ENCODE measurements at places on chromosomes 2 and 18. TPM values are rescaled to one million over a fixed set of nuclear protein-coding genes. Genes with fewer than 3 reads are reported as not detected.

DNA sequence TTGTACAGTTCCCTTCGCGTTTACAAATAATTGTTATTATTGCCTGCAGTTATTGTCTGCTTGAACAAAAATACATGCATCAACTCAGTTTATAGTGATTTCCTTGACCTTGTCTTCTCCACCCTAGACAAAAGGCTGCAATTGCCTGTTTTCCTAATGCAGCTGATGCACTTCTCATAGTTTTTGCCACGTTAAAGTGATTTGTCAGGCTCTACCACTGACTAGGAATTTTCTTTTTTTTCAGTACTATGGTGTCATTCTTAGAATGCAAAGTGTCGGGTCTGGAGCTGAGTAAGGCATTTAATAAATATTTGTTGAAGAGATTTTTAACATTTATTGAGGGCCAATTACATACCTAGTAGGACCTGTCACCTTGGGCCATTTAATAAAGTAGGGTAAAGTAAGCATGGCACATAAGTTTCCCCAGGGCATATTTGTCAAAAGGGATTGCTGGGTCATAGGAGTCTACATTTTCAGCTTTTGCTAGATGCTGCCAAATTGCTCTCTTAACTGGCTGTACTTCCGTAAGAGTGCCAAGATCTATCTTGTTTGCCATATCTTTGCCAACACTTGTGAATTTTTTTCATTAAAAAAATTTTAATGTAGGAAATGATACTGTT lies 24.1 kb downstream of the ACSL3 start:
- DNase-seq, result no peak

- DNase-seq, result no peak
Observed at GRCh38 chr18:23377669-23378301, 75.3 kb upstream of the RIOK3 start.

DNA sequence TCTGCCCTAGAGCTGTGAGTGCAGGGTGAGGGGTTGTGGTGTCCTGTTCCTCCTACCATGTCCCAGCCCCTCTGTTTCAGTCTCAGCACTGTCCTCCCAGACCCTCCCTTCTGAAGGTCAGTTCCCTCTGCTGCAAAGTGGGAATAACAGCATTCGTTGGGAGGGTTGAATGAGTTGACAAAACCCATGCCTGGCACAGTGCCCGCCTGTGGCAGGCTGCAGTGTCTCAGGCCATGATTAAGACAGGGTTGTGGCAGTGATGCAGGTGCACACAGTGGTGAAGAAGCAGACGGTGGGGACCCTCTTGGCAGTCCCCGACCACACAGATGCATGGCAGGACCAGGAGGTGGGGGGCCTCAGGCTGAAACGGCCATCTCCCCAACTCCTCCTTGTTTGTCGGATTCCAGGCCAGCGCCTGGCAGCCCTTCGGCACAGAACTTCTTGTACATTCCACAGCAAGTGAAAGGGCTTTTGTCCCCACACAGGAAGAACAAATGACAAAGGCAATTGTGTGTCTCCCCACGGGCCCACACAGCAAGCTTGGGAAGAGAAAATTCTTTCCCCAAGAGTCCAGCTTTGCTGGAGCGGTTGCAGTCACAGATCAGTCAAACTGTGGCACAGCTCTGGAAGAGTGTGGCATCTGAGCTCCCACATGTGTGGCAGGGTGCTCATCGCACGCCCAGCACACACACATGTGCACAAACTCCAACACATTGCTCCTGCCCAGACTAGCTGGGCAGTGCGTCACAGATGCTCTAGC lies 92.0 kb upstream of the MSH2 start:
- no peak for DNase-seq

DNA sequence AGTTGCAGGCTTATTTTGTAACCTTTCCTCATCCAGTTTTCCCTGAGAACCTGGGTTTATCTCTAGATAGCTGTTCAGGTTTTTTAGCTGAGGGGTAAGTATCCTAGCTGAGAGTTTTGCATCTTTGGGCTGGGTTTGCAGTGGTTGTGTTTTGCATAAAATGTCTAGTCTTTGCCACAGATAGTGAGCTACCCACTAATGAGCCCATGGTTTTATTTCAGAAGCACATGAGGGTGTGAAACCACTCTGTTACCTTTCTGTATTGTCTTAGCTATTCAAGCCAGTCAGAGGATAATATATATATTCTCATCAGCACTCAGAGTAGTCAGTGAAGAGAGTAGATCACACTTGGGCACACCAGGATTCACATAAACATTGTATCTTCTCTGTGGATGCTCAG lies 24.6 kb upstream of the TXNDC2 start:
- DNase-seq, result no peak

DNA sequence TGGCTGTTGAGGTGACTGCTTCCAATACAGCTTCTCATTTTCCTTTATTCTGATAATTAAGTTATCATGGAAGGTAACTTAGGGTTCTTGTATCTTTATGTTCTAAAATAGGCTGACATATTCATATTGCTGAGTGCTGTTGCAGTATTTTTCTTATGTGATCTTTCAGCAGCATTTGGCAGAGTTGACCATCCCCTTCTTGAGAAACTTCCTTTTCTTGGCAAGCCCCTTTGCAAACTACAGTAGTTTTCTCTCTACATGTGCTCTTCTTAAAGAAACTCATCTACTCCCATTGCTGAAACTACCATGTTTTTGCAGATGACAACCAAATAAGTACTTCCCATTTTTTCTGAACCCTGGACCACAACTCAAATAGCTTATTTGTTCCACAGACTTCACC lies 476.5 kb upstream of the TRIB2 start:
- no peak for DNase-seq

- no peak for DNase-seq
Observed at GRCh38 chr2:239167011-239167673, 233.7 kb downstream of the HDAC4 start.

DNA sequence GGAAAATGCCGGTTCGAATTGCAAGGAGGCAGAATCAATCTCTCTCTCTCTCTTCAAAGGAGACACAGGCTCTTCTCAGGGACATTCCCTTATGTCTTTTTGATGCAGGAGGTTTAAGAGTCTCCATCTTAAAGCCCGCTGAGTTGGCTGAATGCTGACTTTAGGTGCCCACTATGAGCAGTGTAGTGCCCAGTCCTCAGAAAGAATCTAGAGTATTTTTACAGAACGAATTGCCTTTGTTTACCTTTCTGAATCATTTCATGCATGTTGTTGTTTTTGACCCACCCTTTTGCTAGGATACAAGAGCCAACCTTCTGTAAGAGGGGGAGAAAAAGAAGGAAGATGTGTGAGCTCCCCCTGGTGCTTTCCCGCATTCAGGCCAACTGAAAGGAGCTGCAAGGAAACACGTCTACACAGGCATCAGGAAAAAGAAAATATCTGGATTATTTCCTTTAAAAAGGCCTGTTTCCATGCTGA lies 193.5 kb upstream of the TCF4 start:
- peak; percentile 60 for DNase-seq

- DNase-seq, result no peak
Observed at GRCh38 chr2:29662861-29663260, 258.5 kb downstream of the ALK start.

DNA sequence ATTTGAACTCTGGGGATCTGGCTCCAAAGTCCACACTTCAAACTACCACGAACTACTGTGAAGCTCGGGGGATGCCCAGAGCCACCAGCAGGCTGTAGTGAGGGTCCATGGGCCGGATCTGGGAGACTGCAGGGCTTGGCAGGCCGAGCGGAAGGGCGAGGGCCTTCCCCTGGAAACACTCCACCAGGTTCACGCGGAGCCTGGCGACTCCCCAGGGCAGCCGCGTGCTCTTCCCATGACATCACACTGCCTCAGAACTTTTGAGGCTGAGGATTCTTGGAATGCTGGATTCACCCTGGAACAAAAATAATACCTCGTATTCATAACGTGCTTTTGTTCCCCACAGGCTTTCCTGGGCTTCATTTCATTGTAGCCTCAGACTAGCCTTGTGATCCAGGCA lies 201.0 kb downstream of the SMAD7 start:
- DNase-seq, result no peak

The REG1A gene
- not detected for polyA plus RNA-seq

Measured in left renal pelvis (tissue), 4 donors.